ACHN (cell line): ENCODE measurements at places on chromosomes 11 and 22.

DNA sequence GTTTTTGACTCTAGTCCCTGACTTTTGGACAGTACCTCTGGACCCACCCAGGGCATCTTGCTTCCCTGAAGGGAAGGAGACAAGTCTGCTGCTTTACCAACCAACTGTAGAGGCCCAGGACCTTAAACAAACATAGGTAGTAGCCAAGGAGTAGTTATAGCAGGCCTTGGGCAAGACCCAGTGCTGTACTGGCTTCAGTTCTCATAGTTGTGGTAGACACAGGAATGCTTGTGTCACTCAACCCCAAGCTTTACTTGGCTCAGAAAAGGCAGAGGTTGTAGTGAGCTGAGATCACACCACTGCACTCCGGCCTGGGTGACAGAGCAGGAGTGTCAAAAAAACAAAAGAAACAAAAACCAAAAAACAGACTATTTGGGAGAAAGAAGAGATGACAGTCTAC, 21.3 kb upstream of the OR52M1 start:
- no peak for DNase-seq

DNA sequence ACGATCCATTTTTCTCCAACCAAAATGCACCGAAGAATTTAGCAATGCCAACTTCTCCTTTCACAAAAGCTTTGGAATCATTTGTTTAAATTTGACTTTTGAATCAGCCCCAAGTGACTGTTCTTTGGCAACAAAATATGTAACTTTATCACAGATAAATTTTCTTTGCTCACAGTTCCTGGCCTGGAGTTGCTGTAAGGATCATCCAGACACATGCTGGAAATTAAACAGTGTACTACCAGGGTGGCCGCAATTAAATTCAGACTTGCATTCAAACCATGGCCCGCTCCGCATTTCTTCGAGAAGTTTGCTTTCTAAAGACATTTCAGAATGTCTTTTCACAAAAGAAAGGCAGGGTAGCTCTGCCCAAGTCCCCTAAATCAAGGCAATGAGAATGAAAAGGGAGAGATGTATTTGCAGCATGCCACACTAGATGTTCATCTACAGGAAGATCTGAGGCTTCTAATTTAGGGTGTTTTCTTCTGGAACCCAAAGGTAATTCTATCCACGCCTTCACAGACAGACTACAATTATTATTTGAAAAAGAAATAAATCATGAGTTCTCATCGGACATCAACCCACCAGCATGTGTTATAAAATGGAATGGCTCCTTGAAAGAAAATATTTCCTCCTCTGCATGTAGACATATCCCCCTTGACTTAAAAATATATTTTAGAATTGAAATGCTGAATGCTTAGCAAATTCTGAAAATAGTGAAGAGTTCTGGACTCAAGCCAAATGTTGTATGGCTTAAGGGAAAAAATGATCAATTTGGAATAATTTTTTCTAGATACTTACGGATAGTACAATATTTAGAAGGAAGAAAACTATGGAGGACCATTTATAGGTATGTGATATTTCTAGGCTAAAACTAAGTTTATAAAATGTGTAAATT, 189.7 kb upstream of the BLID start:
- no peak for DNase-seq

DNA sequence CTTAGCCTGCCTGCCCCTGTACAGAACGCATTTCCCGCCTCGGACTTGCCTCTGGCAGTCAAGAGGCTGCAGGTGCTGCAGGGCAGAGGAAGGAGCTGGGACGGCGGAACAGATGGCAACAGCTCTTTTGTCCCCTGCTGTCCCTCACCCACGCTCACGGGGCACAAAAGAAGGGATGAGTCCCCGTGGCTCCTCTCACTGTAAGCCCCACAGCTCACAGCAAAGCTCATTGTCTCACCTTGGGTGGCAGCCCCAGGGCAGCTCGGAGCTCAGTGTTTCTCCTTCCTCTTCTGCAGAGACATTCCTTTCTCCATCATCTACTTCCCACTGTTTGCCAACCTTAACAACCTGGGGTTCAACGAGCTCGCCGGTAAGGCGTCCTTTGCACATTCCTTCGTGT, 24.3 kb downstream of the SLC25A18 start:
- no peak for DNase-seq

DNA sequence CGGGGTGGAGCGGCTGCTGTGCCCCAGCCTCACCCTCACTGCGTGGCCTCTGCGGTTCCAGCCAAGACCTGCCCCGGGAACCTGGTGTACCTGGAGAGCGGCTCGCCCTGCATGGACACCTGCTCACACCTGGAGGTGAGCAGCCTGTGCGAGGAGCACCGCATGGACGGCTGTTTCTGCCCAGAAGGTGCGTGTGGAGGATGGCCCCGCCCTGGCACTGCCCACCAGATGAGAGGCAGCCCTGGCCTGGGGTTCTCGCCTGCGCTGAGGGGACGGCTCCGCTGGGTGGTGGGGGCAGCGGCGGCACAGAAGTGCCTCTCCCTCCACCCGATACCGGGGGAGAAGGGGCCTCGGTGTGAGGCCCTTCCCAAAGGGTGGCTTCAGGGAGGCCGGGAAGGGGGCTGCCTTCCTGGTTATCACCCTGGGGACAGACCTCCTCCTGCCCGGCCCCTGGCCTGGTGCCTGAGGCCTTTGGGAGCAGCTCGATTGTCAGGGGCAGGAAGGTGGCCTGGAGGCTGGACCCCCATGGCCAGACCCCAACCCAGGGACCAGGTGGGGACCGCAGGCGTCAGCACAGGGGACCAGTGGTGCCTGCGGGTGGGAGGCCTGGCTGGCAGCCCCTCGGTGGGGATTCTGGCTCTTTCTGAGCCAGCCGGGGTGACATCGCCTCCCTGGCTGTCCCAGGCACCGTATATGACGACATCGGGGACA, 7.1 kb downstream of the MUC2 start:
- no peak for DNase-seq

DNA sequence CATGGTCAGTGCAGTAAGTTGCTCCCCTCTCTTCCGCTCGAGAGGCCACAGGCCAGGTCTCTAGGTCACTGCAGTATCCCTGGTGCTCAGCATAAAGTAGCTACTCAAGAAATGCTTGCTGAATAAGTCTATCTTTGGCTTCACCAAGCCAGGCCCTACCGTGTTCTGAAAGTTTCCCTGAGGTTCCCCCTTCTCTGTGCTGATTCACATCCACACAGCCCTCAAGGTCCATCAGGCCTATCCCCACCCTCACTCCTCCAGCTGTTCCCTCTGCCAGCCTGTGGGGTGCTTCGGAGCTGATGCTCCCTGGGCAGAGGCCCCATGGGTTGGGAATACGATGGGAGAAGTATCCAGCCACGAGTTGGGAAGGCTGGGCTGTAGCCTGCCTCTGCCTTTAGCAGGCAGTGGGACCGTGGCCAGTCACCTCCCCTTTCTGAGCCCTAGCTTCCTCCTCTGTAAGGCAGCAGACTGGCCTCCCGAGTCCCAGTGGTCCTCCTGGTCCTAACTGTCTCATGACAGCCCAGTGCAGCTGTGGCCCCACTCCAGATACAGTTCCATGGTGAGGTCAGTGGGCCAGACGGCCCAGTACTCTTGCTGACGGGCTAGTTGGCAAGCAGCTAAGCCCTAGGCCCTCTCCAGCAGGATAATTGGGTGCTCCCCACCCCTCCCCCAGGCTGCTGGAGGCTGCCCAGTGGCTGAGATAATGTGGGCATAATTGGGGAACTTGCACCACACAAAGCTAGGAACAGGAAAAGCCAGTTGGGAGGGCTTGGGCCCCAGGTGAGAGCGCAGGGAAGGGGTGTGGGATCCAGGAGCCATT, 48.2 kb downstream of the NECTIN1 start:
- DNase-seq: no peak

- DNase-seq: no peak
These were observed 23.3 kb upstream of the TMEM191C start for GRCh38 chr22:21443735-21444421.

- no peak for DNase-seq
These were observed 76.2 kb downstream of the KCNC1 start for GRCh38 chr11:17810746-17811145.

- DNase-seq: peak; percentile 27
These were observed 34.0 kb downstream of the HIPK3 start for GRCh38 chr11:33291004-33291777.

DNA sequence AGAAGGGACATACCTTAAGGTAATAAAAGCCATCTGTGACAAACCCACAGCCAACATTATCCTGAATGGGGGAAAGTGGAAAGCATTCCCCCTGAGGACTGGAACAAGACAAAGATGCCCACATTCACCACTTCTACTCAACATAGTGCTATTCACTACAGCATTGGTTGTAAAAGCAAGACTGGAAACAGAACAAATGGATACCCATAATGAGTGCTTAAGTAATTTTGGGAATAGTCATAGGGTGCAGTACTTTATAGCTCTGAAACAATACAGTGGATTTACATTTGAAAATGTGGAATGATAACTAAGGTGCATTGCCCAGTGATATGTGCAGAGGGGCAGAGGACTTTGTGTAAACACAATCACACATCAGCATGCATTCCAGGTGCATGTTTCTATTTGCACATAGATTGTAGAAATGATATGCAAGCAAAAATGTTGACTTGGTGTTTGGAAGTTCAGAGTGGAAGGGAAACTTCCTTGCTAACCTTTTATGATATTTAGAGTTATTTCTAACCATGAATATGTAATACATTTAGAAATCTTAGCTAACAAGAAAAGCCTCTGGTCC, 112.3 kb downstream of the IGLL1 start:
- no peak for DNase-seq

GRCh38 chr22:45696227-45696626, 24.6 kb downstream of the ATXN10 start:
- no peak for DNase-seq

DNA sequence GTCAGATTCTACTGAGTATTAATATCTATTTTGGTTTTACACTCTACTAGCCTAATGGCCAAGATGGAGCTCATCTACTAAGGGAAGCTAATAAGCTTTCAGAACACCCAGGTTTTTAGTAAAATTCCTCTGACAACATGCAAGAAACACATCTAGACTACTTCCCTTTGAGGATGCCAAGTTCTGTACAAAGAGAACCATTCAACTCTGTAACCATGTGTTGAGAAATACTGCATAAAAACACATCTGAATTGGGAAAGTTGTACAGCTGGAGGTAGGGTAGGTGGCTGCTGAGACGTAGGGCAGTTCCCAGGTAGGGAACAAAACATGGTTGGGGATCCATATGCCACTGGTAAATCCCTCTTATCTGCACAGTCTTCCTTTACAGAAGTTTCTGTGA, 66.2 kb downstream of the SC5D start:
- no peak for DNase-seq
